Amygdala (tissue), 56 donors: ENCODE measurements at places on chromosomes 12 and 14.

DNA sequence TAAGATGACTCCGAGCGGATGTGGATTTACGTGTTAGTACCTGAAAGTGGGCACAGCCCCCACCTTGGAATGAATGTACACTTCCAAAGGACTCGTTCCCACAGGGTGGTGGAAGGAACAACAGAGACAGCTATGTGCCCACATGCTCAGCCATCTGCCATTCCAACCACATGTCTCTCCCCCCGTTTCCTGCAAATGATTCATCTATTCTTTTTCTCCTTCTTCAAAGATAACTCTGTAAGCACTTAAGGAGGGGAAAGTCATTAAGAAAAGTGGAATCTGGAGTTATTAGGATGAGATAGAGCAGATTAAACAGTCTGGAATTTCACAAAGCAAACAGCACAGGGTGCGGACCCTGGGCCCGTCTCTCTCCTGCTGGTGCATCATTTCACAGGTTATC is 18.5 kb upstream of the DUSP6 start:
- DNase-seq = no peak

- no peak for DNase-seq
Observed at GRCh38 chr14:83120187-83120586, 1586.5 kb upstream of the SEL1L start.

- DNase-seq = no peak
Observed at GRCh38 chr12:16036073-16036472, 124.9 kb downstream of the DERA start.

DNA sequence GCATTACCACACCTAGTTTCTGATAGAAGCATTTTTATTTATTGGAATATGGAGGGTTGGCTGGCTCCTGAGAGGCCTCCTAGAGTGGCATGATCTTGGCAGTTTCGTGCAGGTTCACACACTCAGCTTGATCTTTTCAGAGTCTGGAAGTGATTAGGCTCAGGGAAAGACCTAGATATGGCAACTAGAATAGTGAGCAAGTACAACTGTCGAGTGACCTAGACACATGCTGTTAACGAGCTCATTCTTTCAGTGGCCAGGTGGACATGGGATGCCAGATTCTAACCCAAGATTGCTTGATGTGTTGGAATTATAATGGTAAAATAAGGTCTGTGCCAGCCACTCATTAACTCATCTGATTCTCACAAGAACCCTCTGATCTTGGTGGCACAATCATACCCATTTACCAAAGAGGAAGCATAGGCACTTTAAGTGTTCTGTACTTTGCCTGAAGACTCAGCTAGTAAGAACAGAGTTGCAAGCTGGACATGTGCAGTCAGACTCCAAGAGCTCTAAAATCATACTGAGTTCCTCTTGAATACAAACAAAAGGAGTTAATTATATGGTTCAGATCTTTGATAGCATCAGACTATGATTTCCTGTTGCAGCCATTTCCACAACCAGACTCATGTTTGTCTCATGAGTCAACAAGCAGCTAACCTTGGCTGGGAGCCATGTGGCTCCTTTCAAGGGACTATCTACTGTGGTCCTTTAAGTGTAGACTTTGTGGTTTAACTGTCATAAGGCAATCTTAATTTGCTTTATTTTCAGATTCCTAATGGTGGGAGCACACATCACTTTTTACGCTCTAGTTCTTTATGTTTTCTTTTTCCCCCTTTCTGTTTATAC is 144.2 kb downstream of the PLEKHA5 start:
- no peak for DNase-seq

DNA sequence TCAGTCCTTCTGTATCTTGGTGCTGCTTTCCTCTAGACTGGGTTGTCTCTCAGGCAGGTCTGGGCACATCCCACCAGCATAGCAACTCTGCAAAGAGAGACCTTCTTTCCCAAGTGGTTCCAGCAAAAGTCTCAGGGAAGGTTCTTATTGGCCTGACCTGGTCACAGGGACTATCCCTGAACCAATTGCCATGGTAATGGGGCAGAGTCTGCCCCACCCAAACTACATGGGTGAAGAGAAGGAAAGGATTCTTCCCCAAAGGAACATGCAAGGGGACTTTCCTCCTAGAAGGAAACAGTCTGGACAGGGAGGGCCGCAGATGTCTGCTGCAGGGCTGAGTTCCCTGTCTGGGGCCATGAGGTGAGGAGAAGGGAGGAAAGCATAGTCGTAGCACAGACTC is 122.2 kb upstream of the NCOR2 start:
- no peak for DNase-seq

DNA sequence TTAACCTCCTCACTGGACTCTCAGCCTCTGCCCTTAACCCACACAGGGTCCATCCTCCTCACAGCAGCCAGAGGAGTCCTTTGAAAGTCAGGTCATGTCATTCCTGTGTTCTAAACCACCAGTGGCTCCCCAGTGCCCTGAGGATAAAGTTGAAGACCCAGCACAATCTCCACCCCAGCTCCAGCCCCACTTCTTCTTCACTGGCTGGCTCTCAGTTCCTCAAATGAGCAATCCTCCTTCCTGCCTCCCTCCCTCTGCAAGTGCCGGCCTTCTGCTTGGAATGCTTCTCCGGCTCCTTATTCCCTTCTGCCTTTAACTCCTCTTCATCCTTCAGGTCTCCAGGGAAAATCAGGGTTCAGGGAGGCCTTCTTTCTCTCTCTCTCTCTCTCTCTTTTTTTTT is 32.0 kb upstream of the SPPL3 start:
- DNase-seq = no peak

DNA sequence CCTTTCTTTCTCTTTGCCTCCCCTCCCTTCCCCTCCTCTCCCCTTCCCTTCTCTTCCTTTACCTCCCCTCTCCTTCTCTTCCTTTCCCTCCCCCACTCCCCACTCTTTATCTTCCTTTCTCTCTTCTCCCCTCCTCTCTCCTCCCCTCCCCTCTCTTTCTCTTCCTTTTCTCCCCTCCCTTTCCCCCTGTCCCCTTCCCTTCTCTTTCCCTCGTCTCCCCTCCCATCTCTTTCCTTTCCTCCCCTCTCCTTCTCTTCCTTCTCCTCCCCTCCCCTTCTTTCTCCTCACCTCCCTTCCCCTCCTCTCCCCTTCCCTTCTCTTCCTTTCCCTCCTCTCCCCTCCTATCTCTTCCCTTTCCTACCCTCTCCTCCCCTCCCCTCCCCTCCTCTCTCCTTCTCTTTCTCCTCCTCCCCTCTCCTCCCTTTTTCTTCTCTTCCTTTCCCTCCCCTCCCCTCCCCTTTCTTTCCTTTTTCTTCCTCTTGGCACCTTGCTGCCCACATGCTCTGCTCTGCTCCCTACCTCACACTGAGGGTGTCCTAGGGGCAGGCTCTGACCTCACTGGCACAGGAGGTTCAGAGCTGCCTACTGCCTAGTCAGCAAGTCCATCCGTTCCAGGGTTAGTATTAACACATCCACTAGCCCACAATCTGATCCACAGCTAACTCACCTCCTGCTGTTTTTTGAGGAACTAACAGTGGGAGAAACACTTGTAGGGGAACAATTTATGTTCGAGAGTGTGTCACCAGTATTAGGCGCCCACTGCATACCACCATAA is 101.0 kb downstream of the NUAK1 start:
- DNase-seq = no peak

DNA sequence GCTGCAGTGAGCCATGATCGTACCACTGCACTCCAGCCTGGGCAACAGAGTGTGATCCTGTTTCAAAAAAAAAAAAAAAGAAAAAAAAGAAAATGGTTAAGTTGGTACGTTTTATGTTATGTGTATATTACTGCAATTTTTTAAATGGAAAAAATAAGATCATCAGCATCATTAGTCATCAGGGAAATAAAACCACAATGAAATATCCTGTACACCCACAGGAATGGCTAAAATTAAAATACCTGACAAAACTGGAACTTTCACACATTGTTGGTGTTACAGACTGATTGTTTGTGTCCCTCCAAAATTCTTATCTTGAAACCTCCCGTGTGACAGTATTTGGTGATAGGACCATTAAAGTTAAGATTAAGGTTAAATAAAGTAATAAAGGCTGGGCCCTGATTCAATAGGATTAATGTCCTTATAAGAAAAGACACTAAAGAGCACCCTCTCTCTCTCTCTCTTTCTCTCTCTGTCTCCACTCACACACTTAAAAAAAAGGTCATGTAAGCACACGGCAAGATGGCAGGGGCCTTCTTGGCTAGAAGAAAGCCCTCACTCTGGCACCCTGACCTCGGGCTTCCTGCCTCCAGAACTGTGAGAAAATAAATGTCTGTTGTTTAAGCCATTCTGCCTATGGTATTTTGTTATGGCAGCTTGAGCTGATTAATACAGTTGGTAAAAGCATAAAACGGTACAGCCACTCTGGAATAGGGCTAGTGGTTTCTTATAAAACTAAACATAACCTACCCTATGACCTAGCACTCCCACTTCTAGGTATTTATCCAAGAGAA is 48.3 kb upstream of the ZFP36L1 start:
- no peak for DNase-seq

- no peak for DNase-seq
Observed at GRCh38 chr12:2052826-2053678, at the start of gene CACNA1C. TSS of gene CACNA1C (plus strand) at chr12:2052987. CDS start at chr12:2053563, 576 bp downstream.

DNA sequence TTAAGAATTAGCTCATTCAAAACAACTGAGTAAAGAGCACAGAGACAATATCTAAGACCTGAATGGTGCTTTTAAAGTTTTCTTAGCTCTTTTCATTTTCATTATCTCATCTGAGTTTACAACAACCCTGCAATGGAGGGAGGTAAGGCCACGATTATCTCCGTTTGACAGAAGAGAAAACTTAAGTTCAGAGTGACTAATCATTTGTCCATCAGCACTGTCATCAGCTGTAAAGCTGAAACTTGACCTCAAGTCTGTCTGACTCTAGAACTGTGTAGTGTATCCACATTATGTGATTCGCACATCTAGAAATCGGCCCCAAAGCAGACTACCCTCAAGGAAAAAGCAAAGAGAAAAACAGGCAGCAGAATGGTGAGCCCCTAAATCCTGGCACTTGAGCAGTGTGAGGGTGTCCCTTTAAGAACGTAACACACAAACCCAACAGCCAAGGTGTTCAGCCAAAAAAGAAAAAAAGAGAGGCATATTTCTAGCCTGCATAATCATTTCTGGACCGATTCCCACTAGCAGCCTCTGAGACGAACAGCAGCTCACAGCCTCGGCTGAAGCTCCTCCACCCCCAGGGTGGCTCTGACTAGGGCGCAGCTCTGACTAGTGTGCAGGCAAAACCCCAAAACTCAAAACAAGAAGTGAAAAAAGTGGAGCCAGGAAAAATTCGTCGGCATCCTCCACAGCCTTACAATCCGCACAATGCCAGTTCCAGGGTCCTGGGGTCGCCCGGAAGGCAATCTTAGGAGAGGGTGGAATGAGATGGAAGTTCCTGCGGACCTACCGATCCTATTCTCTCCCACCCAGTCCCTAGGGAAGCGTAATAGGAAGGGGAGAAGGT is 1.6 kb downstream of the STXBP6 start:
- no peak for DNase-seq

DNA sequence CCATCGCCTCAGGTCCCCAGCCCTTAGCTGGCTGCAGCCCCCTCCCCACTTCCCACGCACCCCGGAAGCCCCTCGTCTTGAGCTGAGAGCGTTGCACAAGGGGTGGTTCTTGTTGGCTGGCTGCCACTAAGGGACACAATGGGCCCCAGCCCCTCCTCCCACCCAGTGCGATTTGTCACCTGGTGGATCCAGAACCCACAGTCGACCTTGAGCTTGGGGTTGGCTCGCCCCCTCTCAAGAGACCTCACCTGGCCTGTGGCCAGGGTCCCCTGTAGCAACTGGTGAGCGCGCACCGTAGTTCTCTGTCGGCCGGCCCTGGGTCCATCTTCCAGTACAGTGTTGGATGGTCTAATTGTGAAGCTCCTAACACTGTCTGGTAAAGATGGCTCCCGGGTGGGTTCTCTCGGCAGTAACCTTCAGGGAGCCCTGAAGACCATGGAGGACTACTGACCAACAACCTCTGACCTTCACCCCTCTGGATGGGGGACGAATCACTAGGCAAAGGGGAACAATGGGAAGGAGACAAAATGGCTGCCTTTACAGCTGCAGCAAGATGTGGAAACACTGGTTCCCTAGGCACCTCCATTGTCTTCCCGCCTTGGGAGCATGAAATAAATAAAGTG is 6.6 kb downstream of the PHB2 start:
- no peak for DNase-seq

DNA sequence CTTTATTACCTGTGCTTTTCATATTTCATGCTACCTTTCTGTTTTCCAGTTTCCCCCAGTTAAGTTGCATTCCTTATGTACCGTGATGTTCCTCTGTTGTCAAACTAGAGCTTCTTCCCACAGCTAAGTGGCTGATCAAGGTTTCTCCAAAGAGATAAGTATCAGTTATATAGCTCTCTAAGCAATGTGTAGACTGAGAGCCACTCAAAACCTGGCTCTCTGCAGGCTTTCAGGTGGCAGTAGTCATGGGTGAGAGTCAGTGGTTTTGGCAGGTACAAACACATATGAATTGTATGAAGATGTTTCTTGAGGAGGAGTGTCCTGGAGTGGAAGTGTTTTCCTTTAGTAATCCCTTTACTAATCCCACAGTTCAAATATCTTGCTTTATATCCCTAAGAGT is 28.4 kb downstream of the TXNRD1 start:
- DNase-seq = no peak

DNA sequence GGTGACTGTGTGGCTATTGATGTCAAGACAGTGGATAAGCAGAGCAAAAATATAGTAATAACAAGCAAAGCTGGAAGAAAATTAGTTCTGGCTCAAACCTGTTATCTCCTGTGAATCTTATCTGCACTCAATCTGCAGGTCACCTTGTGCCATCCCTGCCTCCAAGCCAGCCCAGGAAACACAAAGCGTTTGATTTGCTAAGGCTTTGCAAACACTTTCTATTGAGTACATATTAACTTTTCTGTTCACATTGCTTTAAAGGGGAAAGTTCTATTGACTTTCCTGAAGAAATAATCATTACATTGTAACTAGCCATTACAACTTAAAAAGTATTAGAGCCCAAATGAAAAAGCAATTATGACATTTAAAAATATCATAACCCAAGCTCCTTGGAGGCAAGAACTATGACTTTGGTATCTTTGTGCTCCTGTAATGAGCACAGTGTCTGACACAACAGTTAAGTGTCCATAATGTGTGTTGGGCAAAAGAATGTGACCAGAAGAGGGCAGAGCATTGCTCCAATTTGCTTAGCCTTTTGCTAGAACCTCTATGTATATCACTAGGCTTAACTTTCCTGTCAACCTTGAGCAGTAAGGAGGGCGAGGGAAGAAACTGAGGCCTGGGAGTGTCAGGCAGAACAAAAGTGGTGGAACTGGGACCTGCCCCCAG is 24.7 kb downstream of the SERPINA3 start:
- DNase-seq = no peak

DNA sequence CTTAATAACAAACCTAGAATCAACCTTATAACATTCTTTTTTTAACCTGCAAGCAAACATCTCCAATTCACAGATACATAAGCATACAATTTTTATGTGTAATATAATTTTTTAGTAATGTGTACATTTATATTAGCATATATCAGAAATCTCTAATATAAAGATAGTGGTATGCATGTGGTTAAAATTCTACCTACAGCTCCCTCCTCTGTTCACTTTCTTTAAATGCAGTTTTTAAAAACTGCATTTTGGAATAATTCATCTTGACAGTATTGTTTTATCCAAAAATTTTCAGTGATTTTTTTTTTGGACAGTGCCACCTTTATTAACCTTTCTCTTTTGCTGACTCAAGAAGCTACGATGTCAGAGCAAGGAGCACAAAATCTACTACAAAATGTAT is 13.2 kb upstream of the RXYLT1 start:
- DNase-seq = no peak

GRCh38 chr12:27987331-27987730 is 14.8 kb upstream of the PTHLH start:
- DNase-seq = no peak

GRCh38 chr14:99224116-99224910 is 47.7 kb downstream of the BCL11B start:
- DNase-seq = no peak
